NCI-H524 (cell line): ENCODE measurements at places on chromosomes 4 and X.

DNA sequence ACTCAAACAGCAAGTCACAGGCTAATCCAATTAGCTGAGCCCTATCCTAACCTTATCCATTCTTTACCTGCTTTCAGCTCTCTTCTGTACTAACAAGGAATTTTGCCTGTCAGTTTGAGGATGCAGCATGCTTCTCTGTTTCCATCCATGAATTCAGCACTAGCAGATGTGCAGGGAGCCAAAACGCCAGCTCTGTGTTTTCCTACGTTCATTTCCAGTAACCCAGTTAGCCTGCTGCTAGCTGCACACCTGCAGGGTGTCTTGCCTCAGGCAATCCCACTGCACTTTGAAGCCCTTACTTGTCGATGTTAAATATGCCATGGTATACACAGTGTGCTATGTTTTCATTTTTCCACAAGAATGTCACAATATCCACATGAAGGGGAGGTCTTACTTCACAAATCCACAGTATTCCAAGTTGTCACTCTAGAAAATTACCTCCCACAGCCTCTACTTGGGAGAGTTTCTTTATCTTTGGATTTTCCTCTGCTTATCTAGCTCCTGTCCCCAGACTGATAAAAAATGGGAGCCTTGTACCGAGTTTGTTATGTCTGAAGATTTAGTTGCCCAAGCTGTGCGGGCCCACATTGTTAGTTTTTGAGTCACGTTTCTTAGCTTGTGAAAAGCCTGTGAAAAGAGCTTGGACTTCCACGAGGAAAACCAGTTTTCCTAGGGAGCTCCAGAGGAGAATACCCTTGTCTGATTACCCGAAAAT lies 127.6 kb upstream of the HHIP start:
- DNase-seq, result no peak

GRCh38 chrX:82961129-82961528 lies 547.0 kb upstream of the POU3F4 start:
- DNase-seq, result no peak

DNA sequence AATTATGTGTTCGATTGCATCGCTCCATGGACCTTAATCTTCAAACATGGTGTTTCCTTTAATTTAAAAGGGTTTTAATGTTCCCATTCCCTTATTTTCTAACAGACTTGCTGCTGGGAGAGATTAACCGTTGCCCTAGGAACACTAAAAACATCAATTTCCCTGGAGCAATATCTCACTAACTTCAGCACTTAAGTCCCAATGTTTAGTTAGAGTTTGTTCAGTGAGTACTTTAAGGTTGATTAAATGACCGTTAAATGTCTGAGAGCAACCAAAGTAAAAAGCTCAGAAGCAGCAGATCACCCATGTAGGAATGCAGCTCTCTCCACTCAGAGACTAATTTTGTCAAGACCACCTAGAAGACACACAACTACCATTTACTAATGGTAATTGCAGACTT lies 111.2 kb upstream of the PDE5A start:
- no peak for DNase-seq

- no peak for DNase-seq
Observed at GRCh38 chr4:124177647-124178425, 534.7 kb downstream of the ANKRD50 start.
